GM18507 (cell line): ENCODE measurements at places on chromosomes 3 and 15.

DNA sequence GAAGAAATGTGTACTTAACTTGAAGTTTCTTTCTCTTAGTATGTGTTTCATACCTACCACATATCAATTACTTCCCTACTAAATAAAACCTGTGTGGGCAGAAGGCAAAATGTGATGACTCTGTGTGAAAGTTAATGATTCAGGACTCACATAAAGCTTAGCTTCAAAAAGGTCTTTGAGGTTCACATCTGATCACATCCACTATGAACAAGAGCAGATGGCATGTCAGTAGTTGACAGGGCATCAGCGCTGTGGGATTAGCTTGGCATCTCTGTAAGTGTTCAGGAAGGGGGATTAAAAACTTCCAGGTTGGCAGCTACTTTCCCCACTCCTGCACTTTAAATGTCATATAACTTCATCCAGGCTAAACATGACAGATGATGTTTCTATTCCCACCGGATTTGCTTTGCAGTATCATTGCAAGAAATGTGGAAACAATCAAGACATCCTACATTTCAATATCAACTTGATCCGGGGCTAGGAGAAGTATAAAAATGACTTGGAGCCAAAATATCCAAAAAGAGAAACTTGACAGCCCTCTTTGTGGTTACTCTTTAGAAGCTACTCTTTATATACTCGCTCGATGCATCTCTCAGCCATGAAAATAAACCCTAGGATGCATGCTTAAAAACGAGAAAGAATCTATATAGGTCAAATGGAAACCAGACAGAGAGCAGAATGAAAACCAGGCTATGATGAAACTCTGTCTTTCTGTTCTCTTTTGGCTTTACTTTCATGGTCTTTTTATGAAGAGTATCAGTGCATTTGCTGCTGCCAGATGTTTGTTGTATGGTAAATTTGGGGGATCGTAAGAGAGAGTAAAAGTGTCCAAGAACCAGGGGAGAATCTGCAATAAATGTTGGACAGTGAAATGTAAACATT, 273.1 kb upstream of the ALCAM start:
- DNase-seq, result no peak

GRCh38 chr3:29415482-29416223, 134.8 kb downstream of the RBMS3 start:
- DNase-seq, result no peak

GRCh38 chr15:56056626-56057025, 63.2 kb upstream of the NEDD4 start:
- DNase-seq, result no peak

GRCh38 chr15:74997141-74997540, 1.8 kb downstream of the SCAMP5 start:
- DNase-seq, result no peak

DNA sequence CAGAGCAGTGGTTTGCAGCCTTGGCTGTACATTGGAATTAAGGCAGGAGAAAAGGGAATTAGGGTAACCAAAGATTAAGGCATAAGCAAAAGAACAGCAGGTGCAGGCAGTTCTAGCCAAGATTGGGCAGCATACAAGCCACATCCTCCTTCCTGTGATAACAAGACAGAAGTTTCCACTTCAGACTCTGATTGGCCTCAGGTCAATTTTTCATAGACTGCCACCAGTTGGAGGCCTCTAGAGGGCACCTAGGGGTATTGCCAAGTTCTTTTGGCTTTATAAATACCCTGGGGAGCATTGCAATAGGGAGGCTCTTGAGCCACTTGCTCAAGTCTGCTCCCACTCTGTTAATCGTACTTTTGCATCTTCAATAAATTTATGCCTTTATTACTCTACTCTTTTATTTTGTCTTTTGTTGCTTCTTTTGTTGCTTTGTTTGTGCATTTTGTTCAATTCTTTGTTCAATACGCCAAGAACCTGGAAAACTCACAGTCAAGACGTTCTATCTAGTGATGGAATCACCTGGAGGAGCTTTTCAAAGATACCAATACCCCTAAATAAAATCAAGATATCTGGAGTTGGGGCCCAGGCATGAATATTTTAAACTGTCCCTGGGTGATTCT, 32.2 kb upstream of the FMN1 start:
- peak; percentile 25 for DNase-seq

GRCh38 chr15:76904461-76905012, 603 bp downstream of the SCAPER start:
- DNase-seq, result no peak

DNA sequence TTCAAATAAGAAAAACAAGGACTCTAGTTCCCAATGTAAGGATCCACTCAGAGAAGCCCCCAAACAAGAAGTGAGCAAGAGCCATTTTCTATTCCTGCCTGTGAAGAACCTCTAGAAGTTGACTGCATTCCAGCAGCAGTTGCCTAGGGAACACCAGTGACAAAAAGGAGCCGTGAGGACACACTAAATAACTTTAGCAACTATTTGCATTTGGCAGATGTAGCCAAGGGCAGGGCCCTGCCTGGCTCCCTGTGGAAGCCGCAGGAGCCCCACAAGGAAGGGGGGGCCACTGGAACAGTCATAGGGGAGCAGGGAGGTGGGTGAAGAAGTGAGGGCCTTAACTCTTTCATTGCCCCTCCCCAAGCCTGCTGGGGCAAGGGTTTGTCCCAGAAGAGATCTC, 470.2 kb upstream of the PROK2 start:
- DNase-seq, result no peak

DNA sequence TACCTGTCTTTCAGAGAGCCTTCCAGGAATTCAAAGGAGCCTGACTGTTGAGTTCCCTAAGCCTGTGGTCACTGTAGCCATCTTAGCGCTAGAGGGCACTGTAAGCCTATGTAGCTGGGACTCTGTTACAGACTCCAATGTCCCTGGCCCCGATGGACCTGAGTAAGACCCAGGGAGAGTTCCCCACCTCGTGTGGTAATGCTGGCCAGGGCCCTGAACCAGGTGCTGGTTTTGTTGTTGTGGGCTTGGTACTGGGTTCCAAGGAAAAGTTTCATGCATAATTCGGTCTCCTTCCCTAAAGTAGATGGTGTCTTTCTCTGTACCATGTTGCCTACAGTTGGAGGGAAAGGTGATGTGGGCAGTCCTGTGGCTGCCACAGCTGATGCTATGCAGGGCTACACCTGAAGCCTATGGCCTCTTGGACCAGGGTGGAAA, 32.4 kb downstream of the CDAN1 start:
- DNase-seq, result peak; percentile 50

DNA sequence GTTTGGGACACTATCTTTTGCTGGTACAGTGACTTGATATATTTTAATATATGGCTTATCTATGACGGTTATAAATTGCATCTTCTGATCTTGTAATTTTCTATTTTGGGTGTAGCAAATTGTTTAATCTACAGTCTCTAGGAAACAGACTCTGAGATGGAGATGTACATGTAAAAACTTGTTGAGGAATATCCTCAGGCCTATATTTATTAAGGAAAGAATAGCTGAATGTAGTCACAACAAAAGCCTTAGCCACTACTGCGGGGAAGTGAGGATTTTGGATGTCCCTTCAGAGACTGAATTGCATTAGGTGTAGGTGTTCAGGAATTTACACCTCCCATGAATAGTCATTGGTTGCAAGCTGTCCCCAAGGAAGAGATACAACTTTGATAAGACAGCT, 13.8 kb upstream of the OR5K3 start:
- no peak for DNase-seq

GRCh38 chr15:89111352-89111751, 23.1 kb downstream of the ABHD2 start:
- DNase-seq, result no peak

DNA sequence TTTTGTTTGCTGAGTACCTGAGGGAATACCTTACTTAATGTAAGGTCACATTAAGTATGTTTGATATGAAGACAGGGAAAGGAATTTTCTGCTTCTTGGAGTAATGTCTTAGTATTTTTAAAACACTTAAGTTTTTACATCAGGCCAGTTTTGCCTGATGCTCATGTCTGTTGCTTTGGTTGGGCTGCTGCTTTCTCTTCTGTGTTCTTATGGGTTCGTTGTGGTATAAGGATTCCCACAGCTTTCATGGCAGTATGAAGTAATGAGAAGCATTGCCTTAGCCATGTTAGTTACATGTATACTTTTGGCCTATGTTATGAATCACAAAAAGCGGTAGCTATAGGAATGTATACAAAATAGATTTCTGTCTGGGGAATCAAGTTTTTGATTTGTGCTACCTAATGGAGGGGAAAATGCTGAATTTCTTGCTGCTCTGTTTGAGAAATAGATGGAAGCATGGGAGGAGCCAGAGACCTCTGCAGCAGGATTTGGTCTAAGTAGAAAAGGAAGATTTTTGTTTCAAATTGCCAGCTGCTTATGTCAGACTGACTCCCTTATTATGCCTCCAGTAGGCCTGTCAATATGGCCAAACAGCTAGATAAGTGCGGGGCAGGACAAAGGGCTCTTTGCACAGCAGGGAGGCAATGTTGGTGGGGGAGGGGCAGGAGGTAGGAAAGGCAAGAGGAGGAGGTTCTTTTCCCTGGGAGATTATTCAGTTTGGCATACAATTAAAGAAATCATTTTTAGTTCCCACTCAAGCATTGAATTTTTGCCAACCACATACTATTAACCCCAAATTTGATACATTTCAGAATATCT, 5.2 kb downstream of the SETD5 start:
- no peak for DNase-seq

- DNase-seq, result no peak
Measured at GRCh38 chr3:128054367-128054766, 2.1 kb downstream of the SEC61A1 start.

GRCh38 chr3:186679151-186679550, 13.3 kb downstream of the HRG start:
- DNase-seq, result no peak

DNA sequence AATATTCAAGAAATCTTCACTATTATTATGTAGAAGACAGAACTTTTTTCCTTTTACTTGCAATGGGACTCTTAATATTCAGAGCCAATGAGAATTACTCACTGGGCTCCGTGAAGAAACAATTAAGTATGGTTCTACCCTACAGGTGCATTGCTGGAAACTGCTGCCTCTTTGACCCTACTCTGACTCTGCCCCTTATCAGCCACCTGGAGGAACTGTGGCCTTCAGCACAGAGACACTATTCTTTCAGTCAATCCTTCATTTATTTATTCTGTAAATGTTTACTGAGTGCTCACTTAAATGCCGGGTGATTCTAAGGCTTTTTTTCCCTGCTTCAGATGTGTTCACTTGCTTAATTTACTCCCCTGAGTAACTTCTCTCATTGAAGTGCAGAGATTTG, 163.2 kb downstream of the SYNPR start:
- DNase-seq, result no peak

- DNase-seq, result no peak
Measured at GRCh38 chr15:44300572-44300971, 12.1 kb downstream of the GOLM2 start.

- no peak for DNase-seq
Measured at GRCh38 chr3:32707026-32707370, 22.0 kb downstream of the CNOT10 start.

DNA sequence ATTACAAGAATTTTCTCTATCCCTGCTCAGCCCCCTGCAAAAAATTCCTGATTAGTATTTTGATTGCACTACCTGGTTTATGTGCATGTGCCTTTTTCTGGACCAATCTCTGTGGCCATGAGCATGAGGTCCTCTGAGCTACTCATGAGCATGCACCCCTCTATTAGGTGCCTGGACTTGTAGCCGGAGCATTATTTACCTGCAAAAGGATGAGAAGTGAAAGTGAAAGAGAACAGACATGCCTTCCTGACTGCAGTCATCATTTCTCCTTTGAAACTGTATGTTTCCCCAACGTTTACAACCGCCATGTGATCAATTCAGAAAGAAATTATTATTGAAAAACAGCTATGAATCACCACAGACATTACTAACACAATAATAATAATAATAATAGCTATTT, 1008.8 kb downstream of the ROBO2 start:
- no peak for DNase-seq

GRCh38 chr3:122577409-122578031, at the start of gene PARP15:
Gene PARP15 (plus strand): TSS chr3:122577650. CDS start chr3:122577668, 18 bp downstream.
- no peak for DNase-seq

- no peak for DNase-seq
Measured at GRCh38 chr15:57485869-57486268, 105.8 kb upstream of the MYZAP start.

DNA sequence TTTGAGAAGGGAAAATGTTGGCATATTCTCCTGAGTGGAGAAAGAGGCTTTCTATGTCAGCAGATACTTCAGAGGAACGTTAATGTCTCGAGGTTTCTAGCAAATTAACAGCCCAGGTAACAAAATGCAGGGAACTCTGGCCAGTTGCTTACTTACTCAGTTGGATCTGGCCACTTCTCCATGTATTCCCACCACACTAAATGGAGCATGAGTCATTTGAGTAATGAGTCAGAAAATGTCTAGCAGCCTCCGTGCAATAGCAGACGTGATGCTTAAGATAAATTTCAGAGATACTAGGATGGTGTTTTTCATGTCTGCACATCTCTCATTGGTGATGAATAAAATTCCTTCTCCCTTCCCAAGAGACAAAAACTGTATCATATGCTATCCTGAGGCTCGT, 671.5 kb downstream of the FHIT start:
- DNase-seq, result no peak

- DNase-seq, result no peak
Measured at GRCh38 chr3:88542916-88543315, 393.2 kb downstream of the C3orf38 start.

- DNase-seq, result no peak
Measured at GRCh38 chr15:85164841-85165466, 183.3 kb downstream of the PDE8A start.

- no peak for DNase-seq
Measured at GRCh38 chr3:1216856-1217255, 124.0 kb downstream of the CNTN6 start.

DNA sequence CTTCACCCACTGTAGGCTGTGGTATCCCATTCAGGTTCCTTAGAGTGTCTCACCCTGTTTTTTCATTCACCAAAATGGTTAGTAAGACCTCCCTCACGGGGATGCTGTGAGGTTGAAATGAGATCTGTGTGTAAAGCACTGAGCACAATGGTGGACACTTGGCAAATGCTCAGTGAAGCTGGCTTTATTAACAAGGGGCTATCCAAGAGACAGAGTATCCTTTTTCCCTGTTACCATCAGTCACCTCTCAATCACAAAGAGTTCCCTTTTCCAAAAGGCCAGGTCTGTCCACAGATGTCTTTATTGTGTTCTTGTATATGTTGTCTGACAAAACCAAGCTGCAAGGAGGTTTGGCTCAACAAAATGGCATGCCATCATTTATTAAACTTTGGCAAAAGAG, 138.9 kb upstream of the RARB start:
- DNase-seq, result no peak

- DNase-seq, result no peak
Measured at GRCh38 chr15:40340038-40340739, 550 bp downstream of the CCDC9B start.

DNA sequence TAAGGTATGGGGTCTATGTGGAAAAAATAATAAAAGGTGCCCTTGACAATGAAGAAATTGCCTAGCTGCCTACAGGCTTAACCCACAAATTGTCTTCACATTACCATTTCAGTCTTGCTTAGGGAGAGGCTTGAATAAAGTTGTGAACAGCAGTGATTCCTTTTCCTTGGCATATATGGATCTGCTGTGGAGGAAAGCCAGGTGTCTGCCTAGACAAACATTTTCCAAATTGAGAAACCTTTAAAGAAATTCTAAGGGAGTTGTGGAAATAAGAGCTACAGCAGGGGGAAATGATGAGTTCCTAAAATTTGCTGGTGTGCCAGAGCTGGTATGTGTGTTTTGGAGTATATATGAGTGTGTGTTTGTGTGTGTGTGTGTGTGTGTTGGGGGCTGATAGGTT, 452.1 kb downstream of the NTRK3 start:
- DNase-seq, result no peak

GRCh38 chr15:100902436-100903167, 16.6 kb upstream of the LRRK1 start:
- no peak for DNase-seq
